EL (cell line): ENCODE measurements at places on chromosomes 2 and 18.

GRCh38 chr2:12890481-12890991, 173.8 kb downstream of the TRIB2 start:
- DNase-seq = no peak

GRCh38 chr2:162473986-162474385, 130.1 kb downstream of the GCA start:
- DNase-seq = no peak

DNA sequence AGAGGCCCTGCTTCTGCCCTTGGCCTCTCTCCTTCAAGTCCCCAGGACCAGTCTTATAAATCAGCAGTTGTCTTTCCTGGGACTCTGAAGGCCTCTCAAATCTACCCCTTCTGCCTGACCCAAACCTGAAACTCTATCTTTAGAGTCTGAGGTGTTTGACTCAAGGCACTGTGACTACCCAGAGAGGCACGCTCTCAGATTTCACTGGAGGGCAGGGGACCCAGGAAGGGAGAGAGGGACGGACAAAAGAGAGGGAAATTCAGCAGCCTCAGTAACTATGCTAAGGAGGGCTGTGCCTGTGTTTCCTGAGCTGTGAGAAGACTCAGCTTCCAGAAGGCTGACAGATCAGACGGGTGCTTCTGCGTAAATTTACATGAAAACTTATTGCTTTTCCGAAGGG, 217.8 kb downstream of the HAUS1 start:
- no peak for DNase-seq

DNA sequence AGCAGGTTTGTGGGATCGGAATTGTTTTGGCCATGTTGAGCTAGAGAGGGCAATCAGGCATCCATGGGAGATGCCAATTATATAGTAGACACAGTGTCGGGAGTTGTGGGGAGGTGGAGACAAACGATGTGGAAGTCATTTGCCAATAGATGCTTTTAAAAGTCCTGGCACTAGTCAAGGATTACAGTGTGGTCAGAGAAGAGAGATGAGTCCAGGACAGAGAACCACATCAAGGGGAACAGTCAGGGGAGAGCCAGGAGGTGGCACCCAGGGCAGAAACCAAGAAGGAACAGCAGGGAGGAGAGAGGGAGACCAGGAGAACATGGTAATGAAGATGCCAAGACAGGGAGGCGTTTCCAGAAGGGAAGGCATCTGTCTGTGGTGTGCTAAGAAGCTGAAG, 81.2 kb downstream of the ARL4C start:
- DNase-seq = no peak

GRCh38 chr18:31744321-31745067, 16.2 kb downstream of the SLC25A52 start:
- DNase-seq = no peak

DNA sequence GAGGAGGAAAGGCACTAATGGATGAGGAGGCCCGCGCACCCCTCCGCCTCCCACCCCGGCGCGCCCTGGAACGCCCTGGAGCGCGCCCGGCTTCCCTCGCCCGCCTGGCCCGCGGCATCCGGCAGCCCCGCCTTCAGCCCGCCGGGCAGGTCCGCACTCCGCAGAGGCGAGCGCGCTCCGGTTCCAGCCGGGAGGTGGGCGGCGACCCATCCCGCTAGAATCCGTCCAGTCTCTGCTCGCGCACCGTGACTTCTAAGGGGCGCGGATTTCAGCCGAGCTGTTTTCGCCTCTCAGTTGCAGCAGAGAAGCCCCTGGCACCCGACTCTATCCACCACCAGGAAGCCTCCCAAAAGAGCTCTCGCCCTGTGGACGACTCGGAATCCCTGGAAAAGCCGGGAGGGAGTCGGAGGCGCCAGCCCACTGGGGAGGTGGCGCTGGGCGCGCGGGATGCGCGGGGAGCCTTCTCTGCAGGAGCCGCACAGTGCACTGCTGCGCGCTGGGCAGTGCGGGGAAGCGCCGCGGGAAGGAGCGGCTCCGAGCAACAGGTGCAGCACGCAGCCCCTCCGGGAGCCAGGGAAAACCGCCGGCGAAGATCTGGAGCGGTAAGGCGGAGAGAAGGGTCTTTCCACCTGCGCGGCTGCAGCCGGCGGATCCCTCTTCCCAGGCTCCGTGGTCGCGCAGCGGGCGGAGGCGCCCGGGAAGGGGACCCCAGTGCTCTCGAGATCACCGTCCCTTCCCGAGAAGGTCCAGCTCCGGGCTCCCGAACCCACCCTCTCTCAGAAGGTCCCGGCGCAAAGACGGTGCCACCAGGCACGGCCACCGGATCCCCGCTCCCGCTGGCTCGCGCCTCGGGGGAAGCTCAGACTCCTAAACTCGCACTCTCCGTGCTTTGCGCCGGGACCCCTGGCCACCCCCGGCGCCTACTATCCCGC, at the start of gene GALR1:
GALR1 (plus strand) TSS at position 280 of the 932 bp plus-strand sequence. CDS start 701 bp downstream, outside the sequence.
- no peak for DNase-seq

DNA sequence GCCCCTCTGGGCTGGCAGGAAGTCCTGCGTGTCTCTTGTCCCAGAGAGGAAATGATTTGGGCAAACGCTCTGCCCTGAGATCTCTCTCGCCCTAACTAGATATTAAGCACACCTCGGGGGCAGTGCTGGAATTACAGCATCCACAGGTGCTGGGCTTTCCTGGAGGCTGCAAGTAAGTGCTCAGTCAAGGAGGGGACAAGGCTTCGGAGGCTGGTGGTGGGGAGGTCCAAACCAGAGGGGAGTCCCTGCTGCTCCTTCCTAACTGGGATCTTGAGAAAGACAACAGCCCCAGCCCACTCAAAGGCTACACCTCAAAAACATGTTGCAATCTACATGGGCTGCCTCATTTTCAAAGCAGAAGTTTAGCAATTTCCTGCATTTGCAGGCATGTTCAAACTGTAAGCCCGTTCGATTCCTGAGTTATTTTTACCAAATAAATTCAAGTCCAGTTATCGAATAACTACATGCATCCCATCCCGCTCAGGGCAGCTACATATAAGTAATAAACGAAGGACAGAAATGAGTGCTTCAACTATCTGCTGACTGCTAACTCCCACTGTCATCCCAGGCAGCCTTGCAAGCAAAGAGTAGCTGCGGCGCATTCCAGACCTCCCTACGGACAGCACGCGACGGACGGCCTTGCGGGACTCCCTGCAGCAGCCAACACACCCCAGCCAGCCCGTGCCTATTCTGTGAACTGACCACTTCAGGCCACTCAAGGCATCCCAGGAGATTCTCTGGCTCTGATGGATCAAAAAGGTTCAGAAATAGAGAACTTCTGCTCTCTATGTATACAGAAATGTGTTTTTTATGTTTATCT, 27.5 kb downstream of the ZNF516 start:
- no peak for DNase-seq
